ENCODE measurements at places on chromosomes 6 and 20.

GRCh38 chr6:168113226-168113625 is 34.2 kb upstream of the FRMD1 start:
- no peak for DNase-seq

DNA sequence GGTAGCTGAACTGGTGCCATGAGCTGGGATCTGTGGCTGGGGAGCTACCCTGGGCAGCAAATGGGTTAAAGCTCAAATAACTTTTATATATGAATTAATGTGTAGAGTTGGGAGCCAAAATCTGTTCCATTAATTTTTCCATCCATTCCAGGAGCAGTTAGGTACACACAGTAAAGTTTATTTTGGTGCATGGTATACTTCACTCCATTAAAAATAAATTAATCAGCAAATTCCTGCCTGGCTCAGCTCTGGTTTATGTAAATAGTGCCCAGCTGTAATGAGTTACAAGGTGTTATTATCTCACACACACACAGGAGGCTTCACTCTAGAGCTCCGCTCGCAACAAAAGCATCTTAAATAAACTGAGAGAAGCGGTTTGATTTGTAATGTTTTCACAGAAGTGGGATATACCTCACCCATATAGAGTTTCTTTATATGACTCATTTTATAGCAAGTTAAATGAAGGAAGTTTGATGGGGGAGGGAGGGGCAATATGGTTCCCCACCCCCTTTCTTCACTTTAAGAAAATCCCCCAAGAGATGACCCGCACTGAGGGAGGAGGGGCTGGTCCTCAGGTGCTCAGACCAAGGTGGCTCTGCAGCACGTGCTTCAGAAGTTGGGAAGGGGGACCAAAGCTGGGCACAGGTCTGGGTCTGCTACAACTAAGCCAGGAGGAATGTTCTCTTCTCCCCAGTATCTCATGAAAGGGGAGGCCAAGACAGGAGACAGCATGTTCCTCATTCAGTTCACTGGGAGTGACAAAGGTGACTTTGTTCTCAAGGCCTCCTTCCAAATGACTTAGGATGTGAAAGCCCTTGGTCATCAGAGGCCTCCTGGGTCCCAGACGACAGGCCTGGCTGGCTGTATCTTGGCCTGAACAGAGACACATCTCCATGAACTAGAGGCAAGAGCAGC is 10.5 kb upstream of the FAM83C start:
- no peak for DNase-seq

- peak; percentile 45 for DNase-seq
Observed at GRCh38 chr20:39874049-39874893, 814.8 kb downstream of the MAFB start.

GRCh38 chr6:87731080-87731479 is 29.0 kb upstream of the AKIRIN2 start:
- no peak for DNase-seq

DNA sequence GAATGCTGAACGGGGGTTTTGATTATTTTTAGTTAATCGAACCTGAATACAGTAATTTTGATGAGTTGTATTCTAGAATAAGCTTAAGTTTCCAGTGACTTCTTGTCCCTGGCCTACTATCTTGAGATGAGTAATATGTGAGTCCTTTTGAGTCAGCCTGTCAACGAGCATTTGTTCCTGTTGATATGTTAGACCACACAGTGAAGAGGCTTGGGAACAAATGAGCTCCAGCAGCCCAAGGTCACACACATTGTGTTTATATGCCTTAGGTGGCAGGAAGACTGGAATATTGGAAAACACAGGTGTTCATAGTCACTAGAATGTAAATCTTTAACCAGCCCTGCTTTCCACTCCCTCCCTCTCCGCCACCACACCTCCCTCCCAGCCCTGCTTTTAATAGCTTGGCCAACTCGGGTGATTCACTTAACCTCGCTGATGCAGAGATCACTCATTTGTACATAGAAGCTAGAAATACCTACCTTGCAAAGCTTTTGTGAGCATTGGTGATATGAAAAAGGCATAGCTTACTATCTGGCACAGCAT is 9.1 kb downstream of the SMPDL3A start:
- no peak for DNase-seq

GRCh38 chr6:155185544-155185943 is 78.3 kb upstream of the CLDN20 start:
- DNase-seq: no peak

DNA sequence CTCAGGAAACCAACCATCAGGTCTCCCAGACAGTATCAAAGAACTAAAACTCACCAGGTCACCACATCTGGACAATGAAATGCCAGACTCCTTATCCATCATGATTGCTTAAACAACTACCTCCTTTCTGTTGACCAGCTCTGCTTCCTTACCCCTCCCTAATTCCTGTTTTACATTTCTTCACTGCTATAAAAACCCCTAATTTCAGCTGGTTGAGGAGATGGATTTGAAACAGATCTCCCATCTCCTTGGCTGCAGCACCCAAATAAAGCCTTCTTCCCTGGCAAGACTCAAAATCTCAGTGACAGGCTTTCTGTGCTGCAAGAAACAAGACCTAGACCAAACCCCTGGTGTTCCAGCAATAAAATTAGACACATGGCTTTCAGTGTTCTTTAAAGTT is 40.3 kb downstream of the MYLK4 start:
- no peak for DNase-seq

- DNase-seq: no peak
Observed at GRCh38 chr20:54305421-54305820, 97.5 kb downstream of the PFDN4 start.

DNA sequence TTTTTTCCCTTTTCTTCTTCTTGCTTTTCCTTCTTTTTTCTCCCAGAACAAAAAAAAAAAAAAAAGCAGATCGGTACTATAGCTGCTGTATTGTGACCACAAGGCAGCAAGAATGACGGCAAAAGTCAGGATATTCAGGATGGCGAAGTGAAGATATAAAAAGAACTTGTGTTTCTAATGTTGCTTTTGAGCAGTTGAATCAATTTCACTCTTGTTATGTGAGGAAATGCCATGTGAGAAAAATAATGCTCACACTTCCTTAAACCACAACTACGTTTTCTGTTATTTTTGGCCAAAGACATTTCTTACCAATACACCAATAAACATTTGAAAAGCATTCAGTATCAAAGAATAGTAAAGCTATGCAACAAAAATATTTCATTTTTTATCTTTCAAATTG is 510.5 kb downstream of the HACE1 start:
- DNase-seq: no peak

GRCh38 chr6:117951783-117952182 is 44.7 kb downstream of the SLC35F1 start:
- DNase-seq: no peak

- DNase-seq: peak; percentile 55
Observed at GRCh38 chr6:47780510-47781356, 1.1 kb upstream of the OPN5 start.

DNA sequence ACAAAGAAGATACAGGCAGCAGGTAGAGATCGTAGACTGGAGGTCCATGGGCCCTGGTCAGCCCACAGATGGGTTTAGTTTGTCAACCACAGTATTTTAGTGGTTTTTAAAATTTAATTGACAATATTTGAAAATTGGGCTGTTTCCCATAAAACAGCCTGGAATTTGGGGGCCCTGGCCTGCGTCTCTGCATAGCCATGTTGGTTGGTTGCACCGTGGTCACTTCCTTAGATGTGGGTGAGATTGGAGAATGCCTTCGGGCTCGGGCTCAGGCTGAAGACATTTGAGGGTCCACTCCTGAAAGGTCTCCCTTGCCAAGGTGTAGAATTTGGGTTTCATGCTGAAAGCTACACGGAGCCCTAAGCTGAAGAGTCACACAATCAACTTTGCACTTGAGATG is 7.7 kb downstream of the DUSP22 start:
- DNase-seq: no peak

DNA sequence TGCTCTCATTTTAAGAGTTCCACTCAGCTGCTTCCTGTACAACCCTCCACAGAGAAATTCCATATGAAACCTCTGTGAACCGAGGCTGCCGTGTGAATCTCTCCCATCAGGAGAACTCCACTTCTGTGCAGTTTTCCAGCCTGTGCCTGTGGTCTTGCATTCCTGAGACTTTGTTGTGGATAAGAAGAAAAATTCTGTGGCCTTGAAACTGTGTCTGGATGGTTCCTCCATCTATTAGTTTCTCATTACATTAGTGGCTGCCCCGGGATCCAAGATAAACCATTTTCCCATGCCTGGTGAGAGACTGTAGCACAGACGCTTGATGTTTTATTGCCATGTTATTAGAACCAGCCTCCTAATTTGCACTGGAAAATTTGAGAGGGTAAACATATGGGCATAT is 40.8 kb upstream of the TIAM2 start:
- no peak for DNase-seq

DNA sequence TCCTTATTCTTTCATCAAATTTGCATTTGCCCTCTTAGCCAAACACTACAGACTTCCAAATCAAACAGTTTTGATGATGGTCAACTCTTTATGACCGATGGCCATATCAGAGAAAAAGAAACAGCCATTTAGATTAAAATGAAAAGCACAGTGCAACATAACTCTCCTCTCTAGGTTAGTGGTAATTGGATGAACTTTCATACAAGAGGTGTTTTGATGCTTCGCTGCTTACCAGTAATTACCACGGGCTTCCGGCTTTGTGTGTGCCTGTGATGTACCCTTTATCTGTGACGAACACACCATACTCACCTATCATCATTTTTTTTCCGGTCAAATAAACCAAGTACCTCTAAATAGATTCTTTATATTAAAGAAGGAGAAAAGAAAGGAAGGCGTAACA is 181.8 kb downstream of the FOXA2 start:
- DNase-seq: no peak

GRCh38 chr20:8579035-8579434 is 447.0 kb downstream of the PLCB1 start:
- no peak for DNase-seq

DNA sequence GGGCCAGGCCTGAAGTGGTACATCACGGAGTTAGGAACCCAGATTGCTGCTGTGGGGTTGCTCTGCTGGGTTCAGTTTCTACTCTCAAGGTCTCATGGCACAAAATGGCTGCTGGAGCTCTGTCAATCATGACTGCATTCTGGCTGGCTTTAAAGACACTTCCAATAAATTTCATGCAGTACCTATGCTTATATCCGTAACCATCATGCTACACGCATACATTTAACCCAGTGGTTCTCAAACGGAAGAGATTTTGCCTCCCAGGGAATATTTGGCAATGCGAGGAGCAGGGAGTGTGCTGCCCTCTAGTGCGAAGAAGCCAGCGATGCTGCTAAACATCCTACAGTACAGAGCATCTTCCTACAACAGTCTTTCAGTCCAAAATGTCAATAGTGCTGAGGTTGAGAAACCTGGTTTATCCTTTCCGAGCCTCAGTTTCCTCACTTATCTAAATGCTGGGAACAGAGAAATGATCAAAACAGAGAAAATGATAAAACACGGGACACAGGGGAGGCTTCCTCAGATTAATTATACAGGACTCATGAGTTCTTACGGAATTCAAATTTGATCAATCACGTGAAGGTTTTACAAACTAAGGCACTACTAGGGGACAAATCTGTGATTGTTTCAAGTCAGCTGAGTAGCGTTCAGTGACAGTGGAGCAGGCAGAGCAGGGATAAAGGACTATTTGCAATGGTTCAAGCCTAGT is 9.6 kb upstream of the SLC2A10 start:
- DNase-seq: peak; percentile 34

- no peak for DNase-seq
Observed at GRCh38 chr20:23003881-23004460, 31.1 kb upstream of the SSTR4 start.

DNA sequence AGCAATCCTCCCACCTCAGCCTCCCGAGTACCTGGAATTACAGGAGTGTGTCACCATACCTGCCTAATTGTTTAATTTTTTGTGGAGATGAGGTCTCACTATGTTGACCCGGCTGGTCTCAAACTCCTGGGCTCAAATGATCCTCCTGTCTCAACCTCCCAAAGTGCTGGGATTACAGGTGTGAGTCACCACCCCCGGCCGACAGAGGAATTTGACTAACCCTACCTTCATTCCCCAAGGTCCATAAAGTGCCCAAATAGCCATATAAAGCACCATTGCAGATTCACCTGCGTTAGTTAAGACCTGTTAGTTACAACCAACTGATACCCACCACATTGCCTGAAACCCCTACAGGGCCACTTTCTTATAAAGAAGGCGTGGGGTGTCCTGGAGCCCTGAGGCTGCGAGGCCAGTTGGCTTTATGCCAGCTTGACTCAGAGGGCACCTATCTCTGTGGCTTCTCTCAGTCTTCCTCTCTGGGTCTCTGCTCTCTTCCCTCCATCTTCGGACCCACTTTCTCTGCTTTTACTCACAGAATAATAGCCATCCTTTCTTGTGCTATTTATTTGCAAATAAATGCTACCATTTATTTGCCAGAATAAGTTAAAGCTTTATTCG is 65.6 kb downstream of the SLC2A10 start:
- DNase-seq: no peak

GRCh38 chr20:1338096-1338495 is 9.2 kb upstream of the SDCBP2 start:
- no peak for DNase-seq

GRCh38 chr6:24899997-24900325 is 35.8 kb downstream of the RIPOR2 start:
- peak; percentile 56 for DNase-seq

DNA sequence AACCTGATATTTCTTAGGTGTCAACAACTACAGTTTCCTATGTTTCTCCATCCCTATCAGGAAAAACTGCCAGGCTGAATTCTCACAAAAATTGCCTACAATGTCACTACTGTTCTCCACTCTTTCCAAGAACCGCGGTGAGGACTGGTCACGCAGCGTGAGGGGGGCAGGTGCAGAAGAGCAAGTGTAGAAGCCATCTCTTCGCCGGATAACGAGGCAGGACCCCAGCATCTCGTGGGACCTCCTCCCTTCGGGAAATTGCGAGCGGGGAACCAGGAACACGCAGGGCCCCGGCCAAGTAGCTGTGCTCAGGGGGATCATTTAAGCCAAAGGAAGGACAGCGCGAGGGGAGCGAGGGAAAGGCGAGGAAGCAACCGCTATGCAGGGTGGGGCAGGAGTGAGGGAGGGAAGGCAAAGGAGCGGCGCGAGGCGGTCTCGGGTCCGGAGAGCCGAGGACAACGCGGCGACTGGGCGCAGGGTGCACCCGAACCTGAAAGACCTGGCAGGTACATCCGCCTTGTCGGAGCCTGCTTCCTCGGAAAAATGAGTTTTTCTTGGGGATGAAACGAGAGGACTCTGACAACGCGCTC is 559 bp downstream of the APMAP start:
- DNase-seq: no peak

DNA sequence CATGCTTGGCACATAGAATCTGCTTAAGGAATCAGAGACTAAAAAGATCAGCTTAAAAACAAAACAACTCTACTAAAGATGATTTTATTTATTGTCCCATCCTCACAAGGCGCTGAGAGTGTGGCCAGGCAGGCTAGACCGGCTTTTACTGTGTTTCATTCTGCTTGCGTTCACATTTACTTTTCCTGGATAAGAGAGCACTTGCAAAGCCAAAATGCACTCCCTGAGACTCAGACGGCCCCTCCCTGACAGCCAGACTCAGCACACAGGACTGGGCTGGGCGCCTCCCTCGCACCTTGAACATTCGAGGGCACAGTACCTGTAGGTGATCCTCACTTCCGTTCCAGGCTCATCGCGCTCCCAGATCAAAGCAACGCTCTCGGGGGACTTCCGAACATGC is 10.2 kb downstream of the ACSS1 start:
- no peak for DNase-seq

- no peak for DNase-seq
Observed at GRCh38 chr20:8431538-8432434, 299.7 kb downstream of the PLCB1 start.
